Naive thymus-derived CD8-positive, alpha-beta T cell (primary cell): ENCODE measurements at places on chromosomes 7 and 10. TPM values are rescaled to one million over a fixed set of nuclear protein-coding genes. Genes with fewer than 3 reads are reported as not detected.

HKDC1 gene
- polyA plus RNA-seq: 0.97 TPM

DNA sequence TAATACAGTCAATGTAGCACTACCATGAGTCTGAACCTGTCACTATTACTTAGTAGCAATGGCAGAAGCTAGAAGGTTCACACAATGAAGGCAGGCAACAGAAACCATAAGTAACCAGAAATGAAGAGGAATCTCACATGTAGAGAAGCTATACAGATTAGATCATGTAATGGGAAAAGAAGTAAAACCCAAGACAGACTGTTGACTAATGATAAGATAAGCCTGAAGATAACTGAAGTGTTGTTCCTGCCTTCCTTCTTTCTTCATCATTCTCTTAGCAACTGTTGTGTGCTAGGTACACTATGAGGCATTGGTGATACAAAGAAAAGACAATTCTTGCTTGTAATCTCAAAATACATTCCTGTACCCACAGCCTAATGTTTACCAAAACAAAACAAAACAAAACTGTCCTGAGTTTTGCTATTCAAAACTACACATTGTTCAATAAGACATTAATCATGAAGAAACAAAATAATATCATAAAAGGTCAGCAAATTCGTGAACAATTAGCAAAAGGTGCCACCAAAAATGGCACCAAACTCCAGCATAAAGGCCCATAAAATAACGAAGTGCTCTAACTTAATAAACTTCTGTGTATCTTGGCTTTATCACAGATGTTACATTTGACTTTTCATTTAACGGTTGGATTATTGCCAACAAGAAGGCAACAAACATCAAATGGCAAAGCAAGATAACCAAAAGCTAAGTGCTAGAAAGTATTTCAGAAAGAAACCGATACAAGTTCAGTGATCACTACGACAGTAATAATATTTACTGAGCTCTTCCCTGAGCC lies 27.1 kb downstream of the ZNF800 start:
- H3K36me3 ChIP-seq: no peaks in the 10 kb centered on the region
- DNase-seq: no peak
- peaks cover 7% of the 10 kb centered on the region for H3K4me1 ChIP-seq
- H3K4me3 ChIP-seq: no peak overlapping the region
- H3K27me3 ChIP-seq: no peaks in the 10 kb centered on the region

GRCh38 chr7:138564365-138564764 lies 104.3 kb downstream of the TRIM24 start:
- H3K27ac ChIP-seq: no peak overlapping the region
- DNase-seq: no peak
- H3K27me3 ChIP-seq: no peaks in the 10 kb centered on the region
- no peaks in the 10 kb centered on the region for H3K4me1 ChIP-seq
- H3K4me3 ChIP-seq: no peak overlapping the region
- H3K36me3 ChIP-seq: peaks cover 92% of the 10 kb centered on the region

DNA sequence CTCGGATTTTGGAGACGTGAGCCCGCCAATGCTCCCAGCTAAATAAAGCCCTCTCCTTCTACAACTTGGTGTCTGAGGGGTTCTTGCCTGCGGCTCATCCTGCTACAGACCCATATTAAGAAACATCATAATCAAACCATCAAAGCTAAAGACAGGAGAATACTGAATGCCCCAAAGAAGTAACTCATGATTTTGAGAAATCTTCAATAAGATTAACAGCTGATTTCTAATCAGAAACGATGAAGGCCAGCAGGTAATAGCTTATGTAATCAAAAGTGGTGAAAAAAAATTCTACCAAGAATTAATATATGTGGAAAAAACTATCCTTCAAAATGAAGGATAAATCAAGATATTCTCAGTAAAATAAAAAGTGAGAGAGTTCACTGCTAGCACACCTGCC lies 130.3 kb downstream of the DNAJC1 start:
- H3K4me3 ChIP-seq: no peak overlapping the region
- no peaks in the 10 kb centered on the region for H3K27me3 ChIP-seq
- no peaks in the 10 kb centered on the region for H3K4me1 ChIP-seq
- H3K27ac ChIP-seq: no peak overlapping the region
- DNase-seq: no peak
